ENCODE measurements at places on chromosomes 4 and X.

DNA sequence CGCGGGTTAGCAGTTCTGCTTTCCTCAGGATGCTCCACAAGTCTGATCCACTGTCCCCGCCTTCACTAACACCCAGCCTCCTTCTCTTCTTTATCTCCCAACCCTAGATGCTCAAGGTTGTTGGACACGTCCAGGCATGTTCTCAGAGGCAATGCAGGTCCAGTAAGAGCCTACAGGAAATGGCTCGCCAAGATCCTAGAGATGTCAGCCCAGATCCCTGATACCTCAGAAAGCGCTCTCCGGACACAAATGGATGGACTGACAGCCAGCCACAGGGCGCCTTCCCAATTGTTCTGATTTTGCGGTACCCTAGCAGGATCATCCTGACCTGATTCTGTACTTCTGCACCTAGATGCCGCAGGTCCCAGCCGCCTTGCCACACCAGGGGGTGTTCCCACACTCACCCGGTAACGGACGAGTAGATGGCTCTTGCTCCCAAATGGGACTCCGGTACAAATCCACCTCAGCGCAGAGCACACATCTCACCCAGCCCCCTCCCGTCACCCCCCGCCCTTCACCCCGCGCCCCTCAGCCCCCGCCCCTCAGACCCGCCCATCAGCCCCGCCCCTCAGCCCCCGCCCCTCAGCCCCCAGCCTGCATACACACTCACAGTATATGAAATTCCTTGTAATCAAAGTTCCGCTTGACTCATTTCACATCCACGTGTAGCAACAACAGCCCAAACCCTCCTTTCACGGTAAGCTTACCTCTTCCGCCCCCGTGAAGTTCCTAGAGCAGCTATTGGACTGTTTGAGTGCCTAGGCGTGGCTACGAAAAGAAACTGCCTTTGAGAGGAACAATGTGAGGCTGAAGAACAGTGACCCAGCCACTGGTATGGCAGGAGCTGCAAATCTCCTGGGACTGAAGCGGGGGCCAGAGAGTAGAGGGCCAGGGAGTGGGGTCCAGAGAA lies at the start of gene EDA2R:
Gene EDA2R, minus strand, starts transcription at position 488 of the 910 bp plus-strand sequence. CDS start 23,058 bp downstream, outside the sequence.
- DNase-seq, result peak; percentile 36

GRCh38 chr4:88158038-88158488 lies 376 bp downstream of the ABCG2 start:
- DNase-seq, result no peak

GRCh38 chrX:111743316-111743715 lies 62.3 kb downstream of the ALG13 start:
- DNase-seq, result no peak

DNA sequence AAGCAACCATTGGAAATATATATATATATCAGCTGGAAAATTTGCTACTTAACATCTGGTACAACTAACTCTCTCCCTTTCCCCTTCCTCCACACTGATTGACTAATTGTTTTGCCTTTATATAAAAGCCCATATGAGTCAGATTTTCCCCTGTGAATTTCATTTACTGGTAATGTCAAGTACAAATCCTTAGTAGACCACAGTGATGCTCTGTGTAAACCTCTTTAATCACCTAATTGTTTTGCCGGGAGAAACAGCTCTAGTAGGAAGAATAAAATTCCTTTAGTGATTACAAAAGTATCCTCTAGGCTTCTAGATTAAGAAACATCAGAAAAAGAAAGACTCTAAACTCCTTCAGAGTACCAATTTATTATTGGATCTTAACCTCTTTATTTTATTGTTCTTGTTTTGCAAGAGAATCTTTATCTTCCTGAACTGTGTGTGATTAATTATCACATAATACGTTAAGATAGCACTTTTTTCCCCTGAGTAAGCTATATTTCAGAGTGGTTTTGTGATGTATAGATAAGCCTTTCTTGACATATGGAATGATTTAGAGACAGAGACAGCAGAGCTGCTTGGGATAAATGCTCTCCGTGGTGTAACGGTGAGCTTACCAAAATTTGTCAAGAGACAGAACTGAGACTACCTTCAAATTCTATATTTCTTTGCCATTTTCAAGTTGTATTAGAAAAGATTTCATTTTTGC lies 1606.4 kb upstream of the TENM3 start:
- DNase-seq, result no peak

- DNase-seq, result no peak
These were observed 113.7 kb downstream of the SHROOM3 start for GRCh38 chr4:76548704-76549103.
